NCI-H774 (cell line): ENCODE measurements at places on chromosomes 5 and 9.

DNA sequence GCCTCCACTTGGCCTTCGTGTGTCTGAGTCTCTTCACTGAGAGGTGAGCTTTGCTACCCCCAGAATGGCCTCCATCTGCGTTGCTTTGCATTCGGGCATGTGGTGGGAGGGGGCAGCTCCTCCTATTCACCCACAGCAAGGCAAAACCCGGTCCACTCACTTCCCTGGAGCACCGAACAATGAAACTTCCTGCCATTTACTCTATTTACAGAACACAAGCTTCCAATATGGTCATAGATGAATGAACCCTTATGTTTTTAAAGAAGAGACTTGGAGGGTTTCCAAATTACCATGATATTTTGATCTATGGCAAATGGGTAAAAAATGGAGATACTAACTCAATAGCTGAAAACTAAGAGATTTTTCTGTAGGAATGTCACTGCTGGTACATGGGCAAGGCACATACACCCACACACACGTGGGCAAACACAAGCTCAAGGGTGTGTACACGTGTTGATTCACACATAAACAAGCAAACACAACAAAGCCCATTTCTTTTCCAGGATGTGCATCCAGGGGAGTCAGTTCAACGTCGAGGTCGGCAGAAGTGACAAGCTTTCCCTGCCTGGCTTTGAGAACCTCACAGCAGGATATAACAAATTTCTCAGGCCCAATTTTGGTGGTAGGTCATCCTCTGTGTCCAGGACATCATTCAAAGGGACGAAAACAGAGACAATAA is 5.2 kb downstream of the GABRP start:
- DNase-seq, result no peak

GRCh38 chr9:133144904-133145851 is 18.5 kb downstream of the GBGT1 start:
- no peak for DNase-seq

DNA sequence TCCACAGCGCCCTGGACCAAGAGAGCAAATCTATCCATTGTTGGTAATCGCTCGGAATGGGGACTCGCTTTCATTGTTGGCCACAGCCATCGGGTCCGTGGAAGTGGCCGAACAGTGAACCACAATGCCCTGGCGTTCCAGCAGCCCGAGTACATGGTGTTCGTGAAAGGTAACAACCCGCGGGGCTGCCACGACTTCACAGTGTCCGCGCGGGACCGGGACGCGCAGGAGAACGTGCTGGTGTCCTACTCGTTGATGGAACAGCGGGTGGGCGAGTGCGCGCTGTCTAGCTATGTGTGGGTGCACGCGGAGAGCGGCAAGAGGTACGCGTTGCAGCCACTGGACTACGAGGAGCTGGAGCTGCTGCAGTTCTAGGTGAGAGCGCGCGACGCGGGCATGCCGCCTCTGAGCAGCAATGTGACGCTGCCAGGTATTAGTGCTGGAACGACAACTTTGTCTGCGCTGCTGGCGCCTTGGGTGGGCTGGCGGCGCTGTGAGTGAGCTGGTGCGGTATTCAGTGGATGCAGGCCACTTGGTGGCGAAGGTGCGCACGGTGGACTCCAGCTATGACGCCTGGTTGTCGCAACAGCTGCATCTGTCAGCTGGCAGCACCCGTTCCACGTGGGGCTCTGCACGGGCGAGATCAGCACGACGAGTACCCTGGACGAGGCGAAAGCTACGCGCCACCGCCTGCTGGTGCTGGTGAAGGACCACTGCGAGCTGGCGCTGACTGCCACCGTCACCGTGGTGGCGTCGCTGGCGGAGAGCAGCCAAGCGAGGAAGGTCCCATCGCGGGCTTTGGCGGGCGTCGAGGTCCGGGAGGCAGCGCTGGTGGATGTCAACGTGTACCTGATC is 6.1 kb upstream of the PCDHA11 start:
- DNase-seq, result no peak

- DNase-seq, result no peak
Observed at GRCh38 chr5:90897618-90898017, 339.0 kb downstream of the ADGRV1 start.

GRCh38 chr5:122202952-122203351 is 73.6 kb downstream of the ZNF474 start:
- DNase-seq, result no peak

DNA sequence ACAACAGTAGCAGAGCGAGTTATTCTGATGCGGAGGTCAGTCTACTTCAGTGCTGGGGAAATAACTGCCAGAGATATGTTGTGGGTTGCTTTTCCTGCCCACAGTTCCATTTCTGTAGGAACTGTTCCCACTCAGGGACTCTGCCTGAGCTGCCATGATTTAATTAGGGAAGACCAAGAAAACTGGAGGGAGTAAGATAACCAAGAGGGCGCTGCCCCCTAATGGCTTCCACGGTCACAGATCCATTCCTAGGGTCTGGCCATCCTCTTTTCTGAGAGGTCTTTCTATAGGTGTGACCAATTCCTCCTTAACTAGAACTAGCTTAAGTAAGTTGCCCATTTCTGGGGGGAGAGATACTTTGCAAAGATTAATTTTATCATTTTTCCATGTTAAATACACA is 125.9 kb downstream of the APBA1 start:
- peak; percentile 33 for DNase-seq

- no peak for DNase-seq
Observed at GRCh38 chr9:112049811-112050516, 125.1 kb downstream of the SUSD1 start.

GRCh38 chr9:38090170-38090569 is 21.1 kb upstream of the SHB start:
- no peak for DNase-seq

DNA sequence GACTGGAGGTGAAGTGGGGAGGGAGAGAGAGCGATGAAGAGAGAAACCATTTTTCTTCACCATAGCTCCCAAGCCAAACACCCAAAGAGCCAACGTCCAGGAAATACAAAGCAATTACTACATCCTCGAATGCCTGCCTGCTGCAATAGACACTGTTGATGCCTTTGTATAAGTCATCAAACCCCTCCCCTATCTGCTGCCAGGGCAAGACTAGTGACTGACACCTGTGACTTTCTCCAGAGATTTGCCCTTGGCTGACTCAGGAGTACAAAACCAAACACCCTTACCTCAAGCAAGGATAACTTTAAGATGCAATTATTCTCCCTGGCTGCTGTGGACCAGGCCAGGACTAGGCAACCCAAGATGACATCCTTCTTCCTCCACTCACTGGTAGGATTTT is 81.8 kb upstream of the RASA1 start:
- DNase-seq, result no peak

- DNase-seq, result no peak
Observed at GRCh38 chr5:9381464-9381863, 164.4 kb downstream of the SEMA5A start.

- DNase-seq, result no peak
Observed at GRCh38 chr9:89610391-89610925, 5.6 kb downstream of the GADD45G start.

DNA sequence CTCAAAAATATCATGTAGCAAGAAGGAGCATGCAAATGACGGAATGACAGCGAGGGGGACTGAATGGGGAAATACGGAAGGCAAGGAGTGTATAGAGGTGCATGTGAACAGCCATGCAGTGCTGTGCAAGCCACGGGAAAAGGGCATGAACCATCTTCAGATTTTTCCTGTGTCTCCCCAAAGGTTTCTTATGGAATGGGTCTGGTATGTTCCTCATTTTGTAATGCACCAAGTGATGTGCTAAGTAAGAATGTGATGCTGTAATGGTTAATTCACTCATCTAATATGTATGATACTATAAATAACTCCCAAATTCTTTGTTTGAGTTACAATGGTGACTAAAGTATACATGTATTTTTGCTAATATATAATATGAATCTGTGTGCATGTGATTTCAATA is 99.0 kb upstream of the DAB2 start:
- DNase-seq, result no peak

- peak; percentile 21 for DNase-seq
Observed at GRCh38 chr5:110757118-110757729, 18.4 kb downstream of the SLC25A46 start.

DNA sequence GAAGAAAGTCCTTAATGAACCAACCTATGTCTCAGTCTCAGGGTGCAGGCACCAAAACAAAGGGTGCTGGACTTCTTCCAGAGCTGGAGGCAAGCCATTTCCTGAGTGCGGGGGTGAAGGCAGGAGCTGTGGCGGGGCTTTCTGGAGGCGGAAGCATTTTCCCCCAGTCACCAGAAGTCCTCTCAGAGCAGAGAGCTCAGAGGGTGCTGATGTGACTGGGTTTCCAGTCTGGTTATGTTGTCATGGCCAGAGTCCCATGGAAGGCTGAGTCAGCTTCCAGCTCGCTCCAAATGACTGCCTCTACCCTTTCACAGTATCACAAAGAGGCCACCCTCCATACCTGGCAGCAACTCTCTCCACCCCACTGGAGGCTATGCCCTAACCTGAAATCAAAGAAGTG is 86.0 kb downstream of the TRPC7 start:
- no peak for DNase-seq

GRCh38 chr5:24789611-24790351 is 145.0 kb upstream of the CDH10 start:
- DNase-seq, result no peak

DNA sequence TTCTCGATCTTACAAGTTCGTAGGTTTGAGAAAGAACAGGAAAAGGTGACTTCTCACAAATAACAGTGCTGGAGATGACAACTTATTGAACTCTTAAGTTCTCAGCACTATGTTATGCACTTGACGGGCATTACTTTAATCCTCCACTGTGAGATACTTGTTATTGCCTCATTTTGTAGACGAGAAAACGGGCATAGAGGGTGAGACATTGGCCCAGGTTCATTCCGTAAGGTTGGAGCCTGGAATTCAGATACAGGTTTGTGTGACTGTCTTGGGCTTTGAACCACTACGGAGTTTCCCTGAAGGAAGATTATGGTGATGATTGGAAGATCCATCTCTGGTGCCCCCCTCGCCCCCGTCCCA is 657 bp downstream of the MAT2B start:
- no peak for DNase-seq

DNA sequence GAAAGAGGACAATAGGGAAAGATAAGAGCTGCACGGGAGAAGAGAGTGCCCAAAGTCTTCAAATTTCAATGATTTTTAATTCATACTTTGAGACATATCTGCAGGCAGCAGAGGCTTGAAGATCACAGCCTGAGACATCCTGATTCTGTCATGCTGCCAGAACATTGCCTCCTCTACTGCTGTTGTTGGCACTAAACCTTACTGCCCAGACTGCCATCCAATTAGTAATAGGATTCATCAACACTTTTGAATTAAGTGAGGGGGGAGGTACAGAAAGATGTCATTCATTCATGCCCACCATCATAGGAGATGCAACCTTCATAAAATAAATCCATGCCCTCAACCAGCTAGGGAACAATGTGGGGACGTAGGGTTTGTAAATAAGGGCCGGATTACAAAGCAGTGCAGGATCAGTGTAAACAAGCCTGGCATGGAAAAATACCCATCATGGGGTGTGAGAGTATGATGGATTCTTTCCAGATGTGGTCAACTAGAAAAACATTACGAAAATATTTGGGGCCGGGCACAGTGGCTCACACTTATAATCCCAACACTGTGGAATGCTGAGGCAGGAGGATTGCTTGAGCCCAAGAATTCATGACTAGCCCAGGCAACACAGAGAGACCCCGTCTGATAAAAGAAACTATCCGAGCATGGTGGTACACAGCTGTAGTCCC is 122.1 kb upstream of the DAPK1 start:
- DNase-seq, result no peak

GRCh38 chr9:112921549-112921948 is 30.9 kb upstream of the SLC46A2 start:
- no peak for DNase-seq

GRCh38 chr5:56145106-56145505 is 88.0 kb downstream of the ANKRD55 start:
- DNase-seq, result no peak

DNA sequence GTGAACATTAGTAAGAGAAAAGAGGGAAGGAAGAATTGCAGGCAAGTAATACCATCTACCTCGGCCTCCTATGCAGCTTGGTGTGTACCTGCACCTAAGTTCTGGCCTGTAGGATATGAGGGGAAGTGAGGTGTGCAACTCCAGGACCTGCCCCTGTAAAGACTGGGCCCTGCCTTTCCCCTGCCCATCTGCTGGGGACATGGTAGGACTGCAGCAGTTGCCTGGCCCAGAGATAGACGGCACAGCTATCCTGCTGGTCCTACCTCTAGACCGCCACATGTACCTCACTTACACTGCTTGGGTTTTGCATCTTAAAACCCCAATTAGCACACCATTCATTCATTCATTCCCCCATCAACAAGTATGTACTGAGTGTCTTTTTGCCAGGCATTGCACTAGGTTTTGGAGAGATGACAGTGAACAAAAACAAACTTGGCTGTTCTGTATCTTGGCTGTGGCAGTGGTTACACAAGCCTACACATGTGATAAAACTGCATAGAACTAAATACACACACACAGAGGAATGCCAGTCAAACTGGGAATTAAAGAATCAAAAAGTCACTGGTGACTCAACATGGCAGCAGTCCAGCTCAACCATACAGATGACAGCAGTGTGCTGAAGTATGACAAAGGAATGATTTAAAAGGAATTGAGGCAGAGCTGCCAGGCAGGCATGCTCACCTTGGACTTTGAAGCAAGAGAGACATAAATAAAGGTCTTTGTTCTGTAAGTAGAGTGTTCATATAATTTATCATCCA is 23.3 kb upstream of the MGAT1 start:
- DNase-seq, result no peak
